ENCODE measurements at places on chromosomes 2 and 18. TPM values are rescaled to one million over a fixed set of nuclear protein-coding genes. Genes with fewer than 3 reads are reported as not detected.

The ALK gene
- total RNA-seq = not detected

The ITPRIPL1 gene
- total RNA-seq = 9.9 TPM

The FLACC1 gene
- total RNA-seq = 4.5 TPM

The MPP4 gene
- total RNA-seq = 0.17 TPM

The DSG1 gene
- not detected for total RNA-seq

The FAHD2B gene
- 16.9 TPM for total RNA-seq

The TMEFF2 gene
- total RNA-seq = not detected

The NT5C1B gene
- not detected for total RNA-seq

The LIPG gene
- total RNA-seq = not detected
